ENCODE measurements at places on chromosomes 7 and 10.
A peak's percentile ranks its signal among the peaks of the same experiment; 100 is the strongest.

DNA sequence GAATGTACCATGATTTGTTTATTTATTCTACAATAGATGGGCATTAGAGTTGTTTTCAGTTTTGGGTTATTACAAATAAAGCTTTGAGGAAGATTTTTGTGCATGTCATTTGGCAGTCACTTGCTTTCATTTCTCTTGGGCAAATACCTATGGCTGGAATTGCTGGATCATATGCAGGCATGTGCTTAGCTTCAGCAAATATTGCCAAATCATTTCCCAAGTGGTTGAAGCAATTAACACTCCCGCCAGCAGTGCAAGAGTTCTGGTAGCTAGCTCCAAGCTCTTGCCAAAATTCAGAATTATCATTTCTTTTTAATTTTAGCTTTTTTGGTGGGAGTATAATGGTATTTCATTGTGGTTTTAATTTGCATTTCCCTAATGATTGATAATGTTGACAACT lies 32.9 kb upstream of the PCBD1 start:
- no peak for DNase-seq

- no peak for DNase-seq
Observed at GRCh38 chr7:85038466-85038865, 148.4 kb downstream of the SEMA3D start.

GRCh38 chr7:16479161-16479560 lies 13.6 kb upstream of the SOSTDC1 start:
- no peak for DNase-seq

DNA sequence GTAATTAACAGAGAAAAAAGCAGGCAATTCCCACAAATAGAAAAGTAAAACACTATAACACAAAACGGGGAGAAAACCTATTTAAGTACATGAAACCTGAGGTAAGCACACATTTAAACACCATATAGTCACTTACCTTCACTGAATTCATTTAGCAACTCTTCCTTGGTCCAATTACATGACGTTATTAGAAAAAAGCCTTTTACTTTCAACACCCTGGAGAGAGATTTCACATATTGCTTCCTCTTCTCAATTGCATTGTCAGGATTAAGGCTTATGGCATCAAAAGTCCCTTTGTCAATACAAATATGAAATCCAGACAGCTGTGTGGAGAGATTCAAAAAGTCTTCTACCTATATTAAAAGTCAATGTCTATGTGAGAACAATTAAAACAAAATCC lies 21.1 kb upstream of the FAM53B start:
- DNase-seq: no peak

DNA sequence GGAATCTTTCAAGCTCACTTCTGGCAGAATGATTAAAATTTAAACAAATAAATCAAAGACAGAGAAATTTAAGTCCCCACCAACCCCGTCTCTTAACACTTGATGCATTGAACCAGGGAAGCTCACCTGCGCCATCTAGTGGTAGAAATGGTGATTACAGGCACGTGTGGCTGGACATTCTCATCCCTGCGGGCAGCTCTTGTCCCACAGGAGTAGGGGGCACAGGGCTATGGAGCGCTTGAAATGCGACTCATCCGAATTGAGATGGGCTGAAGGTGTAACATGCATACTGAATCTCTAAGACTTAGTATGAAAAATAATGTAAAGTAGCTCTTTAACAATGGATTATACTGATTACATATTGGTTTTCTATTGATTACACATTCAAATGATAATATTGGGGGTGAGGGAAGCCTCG lies 24.8 kb upstream of the SLIT1 start:
- peak; percentile 83 for DNase-seq

DNA sequence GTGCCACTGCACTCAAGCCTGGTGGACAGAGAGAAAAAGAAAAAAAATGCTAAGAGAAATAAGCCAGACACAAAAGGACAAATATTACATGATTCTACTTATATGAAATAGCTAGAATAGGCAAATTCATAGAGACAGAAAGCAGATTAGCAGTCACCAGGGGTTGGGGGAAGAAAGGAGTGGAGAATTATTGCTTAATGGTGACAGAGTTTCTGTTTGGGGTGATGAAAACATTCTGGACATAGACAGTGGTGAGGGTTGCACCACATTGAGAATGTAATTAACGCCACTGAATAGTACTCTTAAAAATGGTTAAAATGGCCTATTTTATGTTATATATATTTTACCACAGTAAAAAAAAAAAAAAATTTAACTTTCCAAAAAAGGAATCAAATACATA lies 6.4 kb upstream of the NT5C2 start:
- no peak for DNase-seq

GRCh38 chr7:41994746-41995110 lies 242.3 kb downstream of the GLI3 start:
- DNase-seq: no peak

DNA sequence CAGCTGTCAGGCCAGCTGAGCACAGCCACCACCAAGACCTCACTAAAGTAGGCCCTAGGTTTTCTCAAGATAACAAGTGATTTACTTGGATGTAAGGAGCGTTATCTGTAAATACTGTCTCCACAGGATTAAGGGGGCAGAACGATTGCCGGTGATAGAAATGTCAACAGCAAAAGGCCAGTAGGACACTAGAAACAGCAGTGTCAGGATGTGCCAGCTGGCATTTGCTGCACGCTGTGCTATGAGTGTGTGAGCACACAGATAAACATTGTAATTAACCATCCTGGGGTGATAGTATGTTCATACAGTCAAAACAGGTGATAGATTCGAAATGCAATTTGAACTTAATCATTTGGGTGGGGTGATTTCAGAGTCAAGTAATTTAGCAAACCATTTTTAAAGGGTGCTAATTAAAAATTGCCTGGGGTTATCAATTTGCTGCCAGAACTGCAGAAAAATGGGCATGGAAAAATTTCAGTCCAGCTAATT lies 36.3 kb upstream of the NOBOX start:
- DNase-seq: peak; percentile 41

- no peak for DNase-seq
Observed at GRCh38 chr7:133945497-133945896, 181.6 kb upstream of the LRGUK start.

DNA sequence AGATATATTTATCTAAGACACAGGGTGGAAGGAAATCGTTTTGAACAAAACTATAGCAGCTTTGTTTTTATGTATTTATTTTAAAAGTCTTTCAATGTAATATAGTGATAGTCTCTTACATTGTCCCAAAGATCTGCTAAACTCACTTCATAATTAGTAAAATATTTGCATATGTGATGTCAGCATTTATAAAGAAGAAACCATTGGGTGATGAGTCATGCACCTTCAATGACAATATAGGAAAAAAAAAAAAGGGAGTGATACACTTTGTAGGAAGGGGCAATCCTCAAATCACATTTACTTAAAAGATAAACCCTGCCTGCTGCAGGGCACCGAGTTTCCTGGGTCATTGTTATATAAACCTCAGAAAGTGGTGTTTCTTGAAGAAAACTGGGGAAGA lies 112.4 kb upstream of the SEMA3C start:
- DNase-seq: no peak

DNA sequence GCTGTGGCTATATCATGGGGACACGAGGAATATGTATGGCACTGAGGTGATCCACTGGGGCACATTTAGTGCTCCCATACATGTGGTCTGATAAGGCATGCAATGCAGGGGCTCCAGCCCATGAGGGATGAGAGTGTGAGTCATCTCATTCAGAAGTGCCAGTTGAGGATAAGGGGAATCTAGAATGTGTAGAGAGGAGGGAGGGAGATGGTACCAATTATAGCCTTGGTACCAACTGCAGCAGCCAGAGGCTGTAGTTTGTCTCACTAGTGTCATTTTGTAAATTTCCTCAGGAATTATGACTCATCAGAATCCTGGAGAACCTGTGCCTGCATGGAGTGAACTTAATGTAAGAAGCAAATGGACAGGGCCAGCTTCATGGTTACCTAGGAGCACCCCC lies 46.2 kb downstream of the LAMB4 start:
- DNase-seq: no peak

DNA sequence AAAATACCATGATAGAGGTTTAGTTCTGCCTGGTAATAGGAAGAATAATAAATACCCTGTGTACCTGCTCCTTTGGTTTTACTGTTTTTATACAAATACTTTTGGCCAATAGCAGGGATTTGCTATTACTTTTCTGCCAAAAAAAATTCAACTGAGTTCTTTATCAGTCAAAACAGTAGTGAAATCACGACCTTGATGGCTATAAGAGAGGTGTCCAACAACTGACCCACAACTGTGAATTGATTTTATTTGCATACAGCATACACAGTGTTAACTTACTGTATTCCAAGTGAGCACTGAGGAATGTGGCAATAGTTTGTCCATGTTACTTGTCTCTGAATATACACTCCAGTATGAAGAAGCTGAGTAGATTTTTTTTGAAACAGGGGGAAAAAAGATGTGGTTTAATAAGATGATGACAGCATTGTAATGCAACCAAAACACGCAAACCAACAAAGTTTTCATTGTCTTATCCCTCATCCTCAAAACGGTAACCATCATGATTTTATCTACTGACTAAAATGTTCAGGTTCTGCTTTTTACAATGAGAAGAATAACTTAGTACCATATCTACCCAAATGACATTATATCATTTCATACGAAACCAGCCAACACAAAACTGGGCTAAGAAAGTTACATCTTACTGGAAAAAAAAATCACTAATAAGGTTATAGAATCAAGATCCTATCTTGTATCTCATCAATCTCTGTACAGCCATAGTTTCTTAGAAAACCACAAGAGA lies 63.3 kb downstream of the GSAP start:
- DNase-seq: no peak

GRCh38 chr10:112214298-112214926 lies 30.8 kb upstream of the GPAM start:
- DNase-seq: no peak

DNA sequence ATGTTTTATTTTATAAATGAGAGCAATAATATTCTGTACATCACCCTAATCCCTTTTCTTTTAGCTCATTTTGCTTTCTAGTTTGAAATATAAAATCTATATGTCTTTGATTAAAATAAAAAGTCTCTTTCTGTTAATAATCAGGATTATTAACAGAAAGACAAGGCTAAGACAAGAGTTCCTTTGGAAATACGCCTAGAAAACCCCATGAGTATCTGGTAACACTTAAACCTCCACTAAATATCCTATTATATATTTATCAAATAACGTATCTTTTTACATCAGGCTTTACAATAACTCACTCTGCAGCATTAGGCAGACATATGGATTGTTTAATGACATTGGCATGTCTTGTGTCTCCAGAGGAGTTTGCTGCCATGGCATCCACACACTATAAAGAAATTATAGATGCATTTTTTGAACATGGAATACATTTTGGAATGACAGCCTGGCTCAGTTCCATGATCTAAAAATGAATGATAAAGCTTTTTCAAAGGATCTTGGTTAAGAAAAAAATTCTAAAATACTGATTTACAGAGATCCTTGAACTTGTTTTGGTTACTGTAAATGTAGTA lies 98.7 kb downstream of the TMEM26 start:
- DNase-seq: no peak

GRCh38 chr7:114206688-114207087 lies 207.9 kb upstream of the FOXP2 start:
- no peak for DNase-seq

- peak; percentile 19 for DNase-seq
Observed at GRCh38 chr10:114281461-114281860, 42.4 kb downstream of the VWA2 start.

- no peak for DNase-seq
Observed at GRCh38 chr10:123309731-123310130, 155.5 kb downstream of the BUB3 start.

DNA sequence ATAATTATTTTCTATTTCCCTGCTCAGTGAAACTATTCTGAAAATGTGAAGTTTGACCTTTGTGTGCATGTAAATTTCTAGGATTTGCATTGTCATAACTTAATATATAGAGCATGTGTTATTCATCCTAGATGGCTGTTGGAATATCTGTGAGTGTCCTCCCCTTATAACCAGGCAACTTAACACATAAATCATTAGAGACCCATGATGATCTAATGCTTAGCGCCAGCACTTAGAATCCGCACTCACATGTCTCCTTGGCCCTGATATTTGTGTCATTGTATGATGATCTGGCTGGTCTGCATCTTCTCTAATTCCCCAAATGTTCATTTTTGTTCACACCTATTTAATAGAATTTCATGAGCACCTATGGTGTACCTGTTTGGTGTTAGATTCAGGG lies 1354.5 kb downstream of the XPNPEP1 start:
- DNase-seq: no peak

- DNase-seq: no peak
Observed at GRCh38 chr7:152086513-152086912, 61.0 kb downstream of the GALNT11 start.

DNA sequence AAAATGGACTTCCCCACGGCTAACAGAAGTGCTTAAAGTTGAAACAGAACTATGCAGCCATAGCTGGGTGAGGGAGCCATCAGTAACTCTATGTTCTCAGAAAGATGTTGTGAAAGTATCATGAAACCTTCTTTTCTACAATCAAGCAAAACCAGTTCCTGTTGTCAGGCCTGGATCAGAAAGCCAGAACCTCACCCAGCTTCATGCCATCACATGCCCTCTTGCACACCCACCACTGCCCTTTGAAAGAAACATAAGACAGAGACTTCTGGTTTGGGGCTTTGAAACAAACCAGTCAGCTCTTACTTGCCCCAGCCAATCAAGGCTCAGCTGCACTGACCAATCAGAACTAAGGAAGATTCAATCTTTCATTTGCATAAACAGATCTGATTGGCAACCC lies 230.8 kb upstream of the FERD3L start:
- DNase-seq: no peak

DNA sequence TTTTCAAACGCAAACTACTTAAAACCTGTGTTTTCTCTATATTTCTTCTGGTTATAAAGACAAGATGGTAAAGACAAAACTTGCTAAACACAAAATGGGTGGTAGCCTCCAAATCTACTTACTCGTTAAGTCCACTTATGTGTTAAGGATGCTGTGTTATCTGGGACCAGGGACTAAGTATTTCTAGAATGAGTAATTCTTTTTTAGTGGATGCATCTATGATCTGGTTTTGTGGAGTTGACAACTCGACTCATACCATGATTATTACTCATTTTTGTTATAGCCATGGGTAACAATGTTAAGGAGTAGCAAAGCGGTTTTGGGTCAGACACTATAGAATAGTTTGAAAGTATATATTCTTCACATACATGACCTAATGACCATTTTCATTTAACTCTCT lies 239.5 kb upstream of the FOXP2 start:
- DNase-seq: no peak

GRCh38 chr10:3496138-3496537 lies 288.9 kb downstream of the KLF6 start:
- DNase-seq: peak; percentile 82

DNA sequence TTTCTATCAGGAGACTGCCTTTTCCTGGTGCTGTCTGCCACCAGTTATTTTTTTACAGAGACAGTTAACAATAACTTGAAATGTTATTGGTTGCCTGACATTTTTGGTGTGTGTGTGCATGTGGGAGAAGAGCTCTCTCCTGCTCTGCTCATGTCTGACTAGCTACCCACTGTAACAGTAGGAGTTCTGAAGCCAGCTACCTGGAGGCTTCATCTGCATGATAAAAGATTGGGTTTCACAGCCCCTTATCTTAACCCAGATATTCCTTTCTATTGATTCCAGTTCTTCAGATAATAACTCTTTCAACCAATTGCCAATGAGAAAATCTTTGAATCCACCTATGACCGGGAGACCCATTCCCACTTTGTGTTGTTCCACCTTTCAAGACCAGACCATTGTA lies 237.4 kb upstream of the PPP1R3A start:
- peak; percentile 69 for DNase-seq
